Right forelimb (tissue), 1 donor: ENCODE measurements at places on chromosomes 13 and 19.

DNA sequence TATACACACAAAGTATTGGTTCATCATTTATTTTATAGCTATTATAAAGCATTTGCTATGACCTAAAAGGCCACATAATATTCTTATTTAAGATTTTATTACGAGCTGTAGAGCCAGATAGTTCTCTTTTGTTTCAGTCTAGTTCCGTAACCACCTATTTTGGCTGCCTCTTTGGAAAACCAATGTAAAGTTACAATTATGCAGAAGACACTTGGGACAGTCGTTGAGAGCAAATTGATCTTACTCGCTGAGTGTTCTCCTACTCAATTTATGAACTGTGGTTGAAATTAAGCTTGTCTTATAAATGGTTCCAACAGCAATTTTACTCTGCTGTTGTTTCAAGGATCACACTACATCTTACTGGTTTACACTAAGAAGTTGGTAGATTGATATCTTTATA is 122.3 kb downstream of the SLC7A1 start:
- no peak for DNase-seq

DNA sequence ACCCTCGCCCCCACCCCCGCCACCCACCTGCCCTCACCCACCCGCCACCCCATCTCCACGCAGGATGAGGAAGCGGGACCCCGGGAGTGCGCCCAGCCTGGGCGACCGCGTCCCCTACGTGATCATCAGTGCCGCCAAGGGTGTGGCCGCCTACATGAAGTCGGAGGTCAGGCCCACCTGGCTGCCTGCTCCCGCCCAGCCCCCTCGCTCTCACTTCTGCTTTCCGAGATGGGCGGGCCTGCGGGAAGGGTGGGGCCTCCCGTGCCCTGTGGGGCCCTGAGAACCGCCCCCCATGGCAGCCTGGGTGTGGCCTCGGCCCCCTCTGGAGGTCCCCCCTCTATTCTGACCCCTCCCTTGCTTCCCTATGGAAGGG is 3.1 kb upstream of the SPIB start:
- no peak for DNase-seq

GRCh38 chr13:43134868-43135267 is 111.5 kb downstream of the DNAJC15 start:
- DNase-seq, result no peak

DNA sequence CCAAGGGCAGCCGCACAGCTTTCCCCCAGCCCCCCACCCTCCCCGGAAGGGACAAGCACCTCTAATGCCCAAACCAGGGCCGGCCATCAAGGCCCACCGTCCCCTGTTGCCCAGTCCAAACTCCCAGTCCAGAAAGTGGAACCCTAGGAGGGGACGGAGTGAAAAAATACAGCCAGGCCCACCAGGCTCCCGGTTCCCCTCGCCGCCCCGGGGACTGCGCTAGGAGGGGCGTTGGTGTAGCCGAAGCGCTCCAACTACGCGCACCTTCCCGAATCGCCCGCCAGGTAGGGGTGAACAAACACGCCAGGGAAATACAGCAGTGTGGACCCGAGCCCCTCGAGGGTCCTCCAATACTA is 1.3 kb downstream of the KLF16 start:
- no peak for DNase-seq

GRCh38 chr19:9070066-9070465 is 16.8 kb upstream of the OR1M1 start:
- DNase-seq, result no peak

DNA sequence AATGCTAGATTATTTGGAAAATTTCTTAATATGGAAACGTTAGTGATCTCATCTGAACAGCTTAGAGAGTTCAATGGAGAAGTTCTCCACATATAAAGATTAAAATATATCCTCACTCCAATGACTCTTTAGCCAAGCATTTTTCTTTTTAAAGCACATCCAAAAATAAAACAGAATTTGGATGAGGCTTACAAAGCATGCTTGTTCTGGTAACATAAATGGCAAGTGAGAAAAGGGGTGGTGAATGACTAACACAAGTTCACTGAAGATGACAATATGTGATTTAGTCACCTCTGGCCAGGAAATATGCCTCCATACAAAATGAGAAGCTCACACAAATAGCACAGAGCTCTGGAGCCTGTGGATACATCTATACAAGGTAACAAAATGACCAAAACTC is 253.0 kb downstream of the PCDH20 start:
- DNase-seq, result no peak

DNA sequence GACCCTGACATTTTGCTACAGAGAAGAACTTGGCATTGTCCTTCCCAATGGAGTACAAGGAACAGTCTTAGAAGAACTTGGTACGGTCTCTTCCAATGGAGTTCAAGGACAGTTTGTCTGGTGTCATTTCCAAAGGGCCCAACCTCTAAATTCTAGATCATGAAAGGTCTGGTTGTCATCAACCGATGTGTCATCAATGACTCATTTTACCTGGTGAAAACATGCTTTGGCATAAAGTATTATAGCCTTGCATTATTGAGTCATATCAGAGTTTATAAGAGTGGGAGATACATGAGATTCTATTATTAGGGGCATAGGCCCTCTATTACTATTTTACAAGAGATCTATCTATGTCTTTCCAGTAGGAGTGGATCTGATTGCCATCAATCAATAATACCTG is 4.3 kb downstream of the CYP2B6 start:
- DNase-seq, result no peak

- DNase-seq, result no peak
These were observed 133.4 kb upstream of the FNDC3A start for GRCh38 chr13:48842316-48842715.

- DNase-seq, result no peak
These were observed 22.0 kb upstream of the FREM2 start for GRCh38 chr13:38664906-38665305.

GRCh38 chr13:71803066-71803465 is 63.9 kb downstream of the DACH1 start:
- DNase-seq, result no peak

DNA sequence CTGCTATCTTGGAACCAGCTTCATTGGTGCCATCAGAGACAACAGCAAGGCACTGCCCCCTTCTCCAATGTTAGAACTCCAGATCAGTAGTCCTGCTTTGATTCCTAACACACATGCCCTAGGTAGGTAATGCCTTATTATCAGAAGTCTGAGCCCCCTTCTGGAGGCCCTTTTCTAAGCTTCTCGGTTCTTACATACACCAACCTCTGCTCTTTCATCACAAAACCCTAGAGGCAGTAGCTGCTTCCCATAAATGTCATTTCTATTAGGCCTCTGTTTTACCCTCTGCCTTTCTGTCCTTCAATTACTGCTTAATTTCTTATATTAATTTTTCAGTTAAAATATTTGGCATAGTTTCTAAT is 65.3 kb upstream of the KLHL1 start:
- DNase-seq, result no peak

DNA sequence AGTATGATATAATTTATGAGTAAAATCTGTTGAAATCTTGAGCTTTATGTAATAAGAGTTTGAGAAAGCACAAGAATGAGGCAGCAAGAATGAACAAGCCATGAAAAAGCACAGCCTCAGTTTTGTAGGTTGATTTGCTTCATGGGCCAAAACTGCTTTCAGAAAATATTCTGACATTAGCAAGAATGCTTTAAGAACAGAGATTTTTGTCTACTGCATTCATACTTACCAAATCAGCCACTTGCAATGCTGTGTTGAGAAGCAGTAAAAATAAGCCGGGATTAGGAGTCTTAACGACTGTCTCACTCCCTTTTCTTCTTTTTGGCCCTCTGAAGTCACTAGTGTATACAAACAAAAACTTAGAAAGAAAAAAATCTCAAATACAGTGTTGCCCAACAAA is 114.5 kb downstream of the POSTN start:
- DNase-seq, result no peak

DNA sequence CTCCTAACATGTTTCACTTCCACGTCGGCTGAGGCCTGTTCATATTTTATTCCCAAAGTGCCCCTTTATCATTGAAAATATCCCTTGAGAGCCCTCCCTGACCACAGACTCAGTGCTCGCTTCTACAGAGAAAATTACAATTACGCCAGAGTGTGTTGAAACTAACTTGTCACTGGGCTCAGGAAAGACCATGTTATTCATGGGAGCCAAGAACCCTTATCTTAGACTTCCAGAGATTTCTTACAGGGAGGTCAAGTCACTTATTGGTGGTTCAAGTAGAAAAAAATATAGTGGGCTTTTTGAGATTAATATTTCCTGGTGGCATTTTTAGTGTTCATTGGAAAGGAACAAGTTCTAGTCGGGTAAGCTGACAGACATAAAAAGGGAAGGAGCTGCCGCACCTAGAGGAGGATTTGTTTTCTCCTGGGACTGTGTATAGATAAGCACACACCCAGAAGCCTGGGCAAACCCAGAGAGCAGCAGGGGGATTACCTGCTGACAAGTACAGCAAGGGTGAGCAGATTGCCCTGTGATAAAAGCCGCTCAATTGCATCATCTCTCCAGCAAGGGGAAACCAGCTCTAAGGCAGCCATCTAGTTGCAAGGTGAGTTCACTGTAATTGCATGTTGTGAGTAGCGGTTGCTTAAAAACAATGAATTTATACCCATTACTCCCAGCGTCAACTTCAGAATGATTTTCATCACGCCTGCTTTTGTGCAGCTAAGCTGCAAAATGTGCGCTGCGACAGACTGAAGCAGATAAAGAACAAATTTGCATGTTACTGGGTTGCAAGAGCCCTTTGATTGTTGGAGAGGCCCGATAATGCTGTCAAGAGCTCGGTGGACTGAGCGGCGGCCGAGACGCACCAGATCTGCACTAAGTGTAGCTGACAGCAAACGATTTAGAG is 46.2 kb downstream of the DCT start:
- DNase-seq, result no peak
